CD4-positive, alpha-beta T cell treated with Interleukin-15 for 4 hours (primary cell): ENCODE measurements at places on chromosomes 6 and 20.

DNA sequence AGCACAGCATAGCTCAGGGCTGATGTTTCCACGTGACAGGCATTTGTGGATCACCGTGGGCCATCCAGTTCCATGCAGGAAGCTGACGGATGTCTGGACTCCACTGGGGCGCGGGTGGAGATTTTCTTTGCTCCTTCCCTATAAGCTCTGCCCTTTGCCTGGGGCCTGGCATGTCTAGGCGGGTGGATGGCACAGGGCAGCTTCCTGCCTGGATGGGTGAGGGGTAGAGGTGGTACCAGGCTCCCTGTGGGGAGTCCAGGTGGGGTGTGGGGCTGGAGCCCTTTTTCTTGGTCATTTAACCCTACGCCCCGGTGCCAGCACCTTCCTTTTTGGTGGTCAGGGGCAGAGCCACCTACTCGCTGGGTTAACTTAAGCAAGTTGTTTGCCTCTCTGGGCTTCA lies 10.4 kb downstream of the FAM110A start:
- no peak for DNase-seq

GRCh38 chr6:44787254-44787834 lies 399.8 kb downstream of the CDC5L start:
- peak; percentile 31 for DNase-seq

- no peak for DNase-seq
Observed at GRCh38 chr6:89977808-89978748, 83.8 kb downstream of the GJA10 start.

DNA sequence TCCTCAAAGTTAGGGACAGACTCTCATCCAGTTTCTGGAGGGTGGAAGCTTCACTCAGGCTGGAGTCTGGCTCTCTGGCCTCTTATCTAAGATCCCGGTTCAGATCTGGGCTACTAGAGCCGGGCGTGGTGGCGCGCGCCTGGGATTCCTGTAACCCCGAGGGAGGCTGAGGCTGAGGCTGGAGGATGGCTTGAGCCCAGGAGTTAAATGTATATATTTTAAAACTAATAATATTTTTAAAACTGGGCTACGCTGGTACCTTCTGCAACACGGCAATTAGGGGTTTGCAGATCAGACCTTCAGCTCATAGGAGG lies 710 bp upstream of the ZNF343 start:
- DNase-seq: no peak

DNA sequence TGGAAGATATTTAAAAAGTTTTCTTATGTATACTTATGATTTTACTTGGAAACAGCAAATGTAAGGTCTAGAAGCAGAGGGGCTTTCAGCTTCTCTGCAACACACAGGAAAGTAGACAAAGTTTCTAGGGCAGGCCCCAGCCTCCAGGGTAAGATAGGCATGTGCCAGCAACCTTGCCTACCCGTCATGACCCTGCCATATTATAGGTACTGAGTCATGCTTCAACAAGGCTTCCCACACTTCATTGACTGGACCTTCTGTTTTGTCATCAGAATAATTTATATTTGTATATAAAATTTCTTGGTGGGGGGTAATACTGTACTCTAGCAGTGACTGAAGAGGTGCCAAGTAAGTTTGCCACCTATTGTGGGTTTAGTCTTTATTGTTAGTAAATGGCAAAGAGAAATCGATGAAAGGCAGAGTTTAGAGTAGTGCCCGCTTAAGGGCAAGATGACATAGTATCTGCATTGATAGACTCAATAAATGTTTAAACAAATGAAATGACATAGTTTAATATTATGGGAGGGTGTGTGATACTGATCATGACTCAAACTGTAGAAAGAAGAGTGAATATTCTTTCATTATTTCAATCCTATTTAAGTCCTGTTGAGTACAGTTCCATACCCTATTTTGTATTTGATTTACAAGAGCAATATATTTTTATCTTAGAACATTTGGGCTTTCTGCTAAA lies 95.6 kb downstream of the JARID2 start:
- no peak for DNase-seq

DNA sequence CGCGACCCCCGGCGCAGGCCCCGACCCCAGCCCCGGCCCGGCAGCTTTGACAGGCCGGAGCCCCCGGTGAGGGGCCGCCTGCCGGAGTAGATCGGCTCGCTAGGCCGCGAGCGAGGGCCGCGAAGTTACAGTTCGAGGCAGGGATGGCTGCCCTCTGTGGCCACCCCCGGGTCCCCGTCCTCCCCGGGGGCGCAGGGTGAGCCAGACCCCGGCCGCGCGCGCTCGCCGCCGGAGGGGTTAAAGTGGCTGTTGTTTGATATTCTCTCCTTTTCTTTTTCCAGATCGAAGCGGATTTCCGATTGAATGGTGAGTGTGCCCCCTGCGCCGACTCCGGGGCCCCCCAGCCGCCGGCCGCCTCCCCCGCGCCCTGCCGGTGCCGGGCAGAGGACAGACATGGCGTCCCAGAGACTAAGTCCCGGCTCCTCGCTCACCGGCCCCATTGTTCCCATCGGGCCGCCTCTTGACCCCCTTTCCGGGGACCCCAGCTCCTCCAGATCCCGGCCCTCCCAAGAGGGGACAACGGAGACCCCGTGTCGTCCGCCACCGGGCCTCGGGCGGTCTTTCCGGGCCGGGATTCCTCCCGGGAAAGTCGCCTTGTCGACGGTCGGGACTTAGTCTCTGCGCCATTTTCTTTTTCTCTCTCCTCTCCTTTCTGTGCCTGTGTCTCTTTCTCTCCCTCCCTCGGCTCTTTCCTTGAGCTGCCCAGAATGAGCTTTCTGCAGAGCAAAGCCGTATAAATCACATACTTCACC lies 704 bp downstream of the TOP1 start:
- no peak for DNase-seq

GRCh38 chr6:168102315-168102985 lies 23.4 kb upstream of the FRMD1 start:
- no peak for DNase-seq

- no peak for DNase-seq
Observed at GRCh38 chr6:159540883-159541282, 152.2 kb downstream of the SOD2 start.

GRCh38 chr6:158158748-158159147 lies 9.3 kb downstream of the SERAC1 start:
- no peak for DNase-seq

DNA sequence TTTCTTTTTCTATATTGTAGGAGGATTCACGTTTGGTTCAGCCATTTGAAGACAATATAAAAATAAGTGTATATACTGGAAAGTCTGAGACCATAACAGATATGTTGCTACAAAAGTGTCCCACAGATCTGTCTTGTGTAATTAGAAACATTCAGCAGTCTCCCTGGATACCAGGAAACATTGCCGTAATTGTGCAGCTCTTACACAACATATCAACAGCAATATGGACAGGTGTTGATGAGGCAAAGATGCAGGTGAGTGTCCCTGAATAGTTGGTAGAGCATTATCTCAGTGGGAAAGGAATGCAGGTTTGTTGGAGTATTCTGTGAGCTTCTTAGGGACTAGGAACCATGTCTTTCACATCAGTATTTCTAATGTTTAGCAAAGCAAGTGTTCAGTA lies 18.3 kb upstream of the ADGRF4 start:
- DNase-seq: no peak

DNA sequence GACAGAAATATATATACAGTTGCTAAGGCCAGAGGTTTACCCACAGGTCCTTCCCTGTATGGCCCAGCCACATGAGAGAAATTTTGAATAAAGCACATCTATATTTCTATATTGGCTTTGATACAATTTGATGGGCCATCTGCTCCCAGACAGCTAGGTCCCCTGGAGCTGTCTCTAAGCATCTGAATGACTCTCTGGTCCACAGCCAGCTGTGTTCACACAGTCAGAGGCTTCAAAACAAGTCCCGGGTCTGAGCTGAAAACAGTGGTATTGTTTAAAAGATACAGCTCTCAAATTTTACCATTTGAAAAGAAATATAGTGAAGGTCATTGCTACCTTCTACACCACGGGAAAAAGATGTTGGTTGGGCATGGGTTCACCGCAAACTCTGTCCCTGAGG lies 161.1 kb downstream of the SLC35B3 start:
- DNase-seq: no peak

GRCh38 chr6:56752009-56752408 lies 109.3 kb upstream of the DST start:
- no peak for DNase-seq

GRCh38 chr6:158567152-158567551 lies 7.3 kb downstream of the TMEM181 start:
- no peak for DNase-seq

DNA sequence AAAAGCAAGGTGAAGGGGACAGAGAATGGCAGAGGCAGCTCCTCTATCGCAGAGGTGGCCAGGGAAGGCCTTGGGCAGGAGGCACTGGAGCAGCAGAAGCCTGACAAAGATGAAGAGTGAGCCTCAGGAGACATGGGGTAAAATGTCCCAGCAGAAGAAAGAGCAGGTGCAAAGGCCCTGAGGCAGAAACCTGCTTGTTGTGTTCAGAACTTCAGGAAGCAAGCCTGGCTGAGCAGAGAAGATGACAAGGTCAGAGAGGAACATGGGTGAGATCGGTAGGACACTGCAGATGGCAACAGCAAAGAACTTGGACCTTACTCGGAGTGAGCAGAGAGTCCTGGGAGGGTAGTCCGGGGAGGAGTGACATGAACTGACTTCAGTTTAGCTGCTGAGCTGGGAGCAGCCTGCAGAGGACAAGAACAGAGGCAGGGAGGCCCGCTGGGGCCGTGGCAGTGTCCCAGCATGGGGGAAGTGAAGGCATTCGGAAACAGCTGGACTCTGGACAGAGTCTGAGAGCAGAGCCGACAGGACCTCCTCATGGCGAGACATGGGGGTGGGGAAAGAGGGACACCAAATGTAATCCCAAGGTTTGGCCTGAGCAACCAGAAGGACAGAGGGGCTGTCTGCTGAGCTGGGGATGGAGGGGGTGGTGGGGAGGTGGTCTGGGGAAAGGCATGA lies 106.3 kb downstream of the PREX1 start:
- no peak for DNase-seq

DNA sequence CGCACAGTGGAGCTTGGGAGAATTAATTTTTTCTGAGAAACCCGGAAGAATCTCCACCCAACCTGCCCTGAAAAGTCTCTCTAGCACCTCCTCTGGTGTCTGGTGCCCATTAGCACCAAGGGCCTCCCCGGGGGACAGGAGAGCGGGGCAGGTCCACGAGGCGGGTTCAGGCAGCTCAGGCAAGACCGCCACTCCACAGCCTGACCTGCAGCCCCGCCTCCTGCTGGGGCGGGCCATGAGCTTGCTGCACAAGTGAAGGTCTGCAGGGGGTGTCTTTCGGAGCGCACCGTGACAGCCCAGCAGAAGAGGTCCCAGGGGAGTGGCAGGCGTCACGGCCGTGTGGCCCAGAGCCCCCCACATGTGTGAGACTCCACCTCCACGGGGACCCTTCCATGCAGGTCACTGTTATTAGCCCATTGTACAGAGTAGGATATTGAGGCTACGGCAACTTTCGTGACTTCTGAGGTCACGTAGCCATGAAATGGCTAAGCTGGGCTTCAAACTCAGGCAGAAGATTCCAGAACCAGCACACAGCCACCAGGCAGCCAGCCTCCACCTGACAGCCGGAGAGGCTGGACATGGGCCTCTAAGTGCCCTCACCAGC lies 63.9 kb upstream of the SLCO4A1 start:
- DNase-seq: no peak

DNA sequence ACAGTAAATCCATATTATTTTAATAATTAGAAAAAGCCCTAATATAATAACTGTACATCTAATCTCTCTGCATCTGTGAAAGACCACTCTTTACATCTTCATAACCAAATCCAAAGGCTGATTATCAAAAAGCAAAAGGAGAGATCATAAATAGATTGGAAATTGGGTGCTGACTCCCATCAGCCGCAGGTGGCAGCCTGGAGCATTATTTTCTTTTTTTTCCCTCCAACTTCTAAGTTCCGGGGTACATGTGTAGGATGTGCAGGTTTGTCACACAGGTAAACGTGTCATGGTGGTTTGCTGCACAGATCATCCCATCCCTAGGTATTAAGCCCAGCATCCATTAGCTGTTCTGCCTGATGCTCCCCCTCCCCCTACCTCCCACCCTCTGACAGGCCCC lies 30.5 kb downstream of the LRP11 start:
- DNase-seq: no peak

DNA sequence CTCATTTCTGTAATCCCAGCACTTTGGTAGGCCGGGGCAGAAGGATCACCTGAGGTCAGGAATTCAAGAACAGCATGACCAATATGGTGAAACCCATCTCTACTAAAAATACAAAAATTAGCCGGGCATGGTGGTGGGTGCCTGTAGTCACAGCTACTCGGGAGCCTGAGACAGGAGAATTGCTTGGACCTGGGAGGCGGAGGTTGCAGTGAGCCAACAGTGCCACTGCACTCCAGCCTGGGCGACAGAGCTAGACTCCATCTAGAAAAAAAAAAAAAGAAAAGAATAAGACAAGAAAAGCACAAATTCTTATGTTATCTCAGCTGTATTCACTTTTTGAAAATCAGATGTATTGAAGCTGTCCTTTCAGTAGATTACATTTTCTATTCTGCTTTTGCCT lies 289.4 kb downstream of the GRIK2 start:
- DNase-seq: no peak

DNA sequence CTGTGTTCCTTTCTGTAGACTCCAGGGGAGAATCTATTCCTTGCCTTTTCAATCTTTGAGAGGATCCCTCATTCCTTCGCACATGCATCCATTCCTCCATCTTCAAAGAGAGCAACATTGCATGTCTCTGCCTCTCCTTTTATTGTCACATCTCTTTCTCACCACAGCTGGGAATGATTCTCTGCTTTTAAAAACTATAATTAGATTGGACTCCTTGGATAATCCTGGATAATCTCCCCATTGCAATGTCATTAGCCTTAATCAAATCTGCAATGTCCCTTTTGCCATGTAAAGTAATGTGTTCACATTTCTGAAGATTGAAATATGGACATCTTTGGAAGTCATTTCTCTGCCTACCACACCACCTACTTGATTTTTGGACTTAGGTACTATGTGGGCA lies 750.1 kb downstream of the COL12A1 start:
- no peak for DNase-seq

- DNase-seq: no peak
Observed at GRCh38 chr20:20289331-20289730, 78.6 kb upstream of the INSM1 start.

- no peak for DNase-seq
Observed at GRCh38 chr6:36908747-36909146, 23.0 kb downstream of the C6orf89 start.

GRCh38 chr6:56798163-56798562 lies 155.5 kb upstream of the DST start:
- DNase-seq: no peak

GRCh38 chr6:126051791-126052190 lies 65.5 kb downstream of the TRMT11 start:
- DNase-seq: no peak

DNA sequence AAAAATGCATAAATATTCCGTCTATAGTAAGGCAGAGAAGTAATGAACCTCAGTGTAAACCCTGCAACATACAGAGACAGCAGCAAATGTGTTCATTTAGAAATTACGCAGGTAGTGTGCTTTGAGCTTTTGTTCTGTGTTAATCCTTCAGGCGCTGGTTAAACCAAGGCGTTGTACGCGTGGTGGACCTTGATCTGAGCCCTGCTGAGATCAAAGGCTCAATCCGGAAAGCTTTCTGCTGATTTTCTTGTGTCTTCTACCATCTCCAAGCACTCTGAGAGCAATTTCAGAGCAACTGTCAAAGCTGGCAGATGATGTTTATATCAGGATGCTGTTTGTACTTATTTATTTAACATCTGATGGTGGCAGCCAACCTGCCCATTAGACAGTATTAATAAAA lies 382.8 kb downstream of the CDH26 start:
- no peak for DNase-seq
